Hippocampal formation (tissue), 2 donors: ENCODE measurements at places on chromosomes 16 and 17.

DNA sequence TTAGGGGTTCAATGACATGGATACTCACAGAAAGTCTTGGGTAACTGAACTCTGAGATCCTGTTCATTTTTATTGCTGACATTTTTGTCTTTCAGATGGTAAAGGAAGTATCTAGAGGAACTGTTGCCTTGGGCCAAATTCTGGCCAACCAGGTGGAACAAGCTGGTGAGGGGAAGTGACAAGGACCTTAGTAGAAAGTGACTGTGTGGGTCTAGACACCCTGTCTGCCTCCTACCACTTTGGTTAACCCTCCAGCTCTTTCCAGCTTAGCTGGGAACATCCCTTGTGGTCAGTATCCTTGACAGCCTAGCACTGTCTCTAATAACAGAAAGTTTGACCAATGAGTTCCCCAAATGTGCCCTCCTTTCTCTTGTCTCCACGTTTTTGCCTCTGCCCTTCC is 28.8 kb upstream of the PRKCB start:
- DNase-seq: peak; percentile 5

DNA sequence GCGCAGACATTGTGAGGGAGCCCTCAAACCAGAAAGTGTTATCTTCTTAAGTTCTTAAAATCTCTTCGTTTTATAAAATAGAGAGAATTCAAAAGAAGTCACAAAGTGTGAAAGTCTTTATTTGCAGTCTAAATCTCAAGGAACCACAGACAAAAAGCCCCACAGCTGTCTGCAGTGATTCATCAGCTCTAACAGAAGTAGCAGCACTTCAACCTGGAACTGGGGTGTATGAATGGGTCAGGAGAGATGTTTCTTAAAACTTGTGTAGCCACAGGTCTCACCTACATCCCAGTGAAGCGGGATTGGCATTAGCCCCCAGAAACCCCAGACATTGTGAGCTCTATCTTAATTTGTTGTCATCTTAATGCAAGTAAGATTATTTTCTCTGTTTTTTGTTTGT is 61.1 kb downstream of the CDYL2 start:
- no peak for DNase-seq

DNA sequence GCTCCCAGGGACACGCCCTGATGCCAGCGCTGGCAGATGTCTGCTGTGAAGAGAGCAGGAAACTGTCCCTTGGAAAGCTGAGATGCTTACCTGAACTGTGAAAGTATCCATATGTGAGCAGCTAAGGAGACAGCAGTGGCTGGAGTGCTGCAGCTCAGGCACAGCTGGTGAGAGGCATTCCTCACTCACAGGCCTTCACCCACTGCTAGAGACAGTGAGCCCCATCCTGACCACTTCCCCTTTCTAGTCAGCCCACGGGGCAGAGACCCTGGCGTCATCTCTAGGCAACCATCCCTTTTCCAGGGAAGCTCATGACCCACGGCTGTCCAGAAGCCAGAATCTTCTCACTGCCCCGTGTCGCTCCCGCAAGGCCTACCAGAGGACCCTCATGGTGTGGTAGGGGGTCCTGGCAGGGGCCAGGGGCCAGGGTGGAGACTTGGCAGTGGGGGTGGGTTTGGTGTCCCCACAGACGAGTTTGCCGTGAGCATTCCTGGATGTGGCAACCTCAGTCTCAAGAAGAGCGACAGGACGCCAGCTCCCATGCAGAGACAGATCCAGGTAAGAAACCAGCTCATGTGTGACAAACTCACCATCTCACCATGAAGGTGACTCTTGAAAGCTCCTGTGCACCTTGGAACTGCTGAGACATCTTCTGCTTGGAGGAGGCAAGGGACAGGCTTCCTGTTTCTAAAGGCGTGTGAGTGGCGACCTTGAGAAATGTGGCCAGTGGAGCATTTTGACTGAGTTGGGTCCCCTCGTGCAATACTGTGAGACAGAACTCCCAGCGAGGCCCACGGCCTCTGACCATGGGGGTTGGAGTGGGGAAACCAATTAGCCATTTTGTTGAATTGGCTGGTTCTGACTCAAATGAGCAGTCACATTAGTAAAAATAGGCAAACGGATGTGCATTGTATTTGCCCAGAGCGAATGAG is at the start of gene SCIMP:
Gene SCIMP, minus strand, starts transcription at position 216 of the 932 bp plus-strand sequence. Its CDS starts 105 bp downstream, at position 111.
- DNase-seq: peak; percentile 19

DNA sequence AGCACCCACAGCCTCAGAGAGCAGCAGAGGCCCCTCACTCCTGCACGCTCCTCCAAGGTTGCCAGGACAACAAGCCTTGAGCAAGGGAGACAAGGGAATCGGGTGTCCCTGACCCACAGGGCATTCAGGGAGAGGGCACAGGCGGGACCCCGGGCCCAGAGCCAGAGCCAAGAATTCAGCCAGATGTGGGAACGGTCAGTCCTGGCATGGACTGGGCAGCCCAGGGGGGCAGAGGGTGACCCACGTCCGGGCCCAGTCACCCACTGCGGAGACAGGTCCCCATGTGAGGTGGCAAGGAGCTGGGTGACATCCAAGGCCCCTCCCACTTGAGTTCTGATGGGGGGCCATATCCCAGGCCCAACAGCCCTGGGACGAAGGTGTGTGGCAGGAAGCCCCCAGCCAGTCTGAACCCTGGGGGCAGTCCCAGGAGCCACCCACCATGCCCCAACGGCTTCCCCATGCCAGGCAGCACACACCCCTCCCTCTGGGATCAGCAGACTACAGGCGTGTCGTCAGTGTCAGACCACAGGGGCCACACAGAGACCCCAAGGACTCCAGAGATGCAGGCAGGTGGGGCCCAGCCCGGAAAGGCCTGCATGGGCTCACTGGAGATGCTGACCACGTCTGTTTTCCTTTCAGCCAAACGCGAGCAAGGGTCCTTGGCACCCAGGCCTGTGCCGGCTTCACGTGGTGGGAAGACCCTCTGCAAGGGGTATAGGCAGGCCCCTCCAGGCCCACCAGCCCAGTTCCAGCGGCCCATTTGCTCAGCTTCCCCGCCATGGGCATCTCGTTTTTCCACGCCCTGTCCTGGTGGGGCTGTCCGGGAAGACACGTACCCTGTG is 23.0 kb downstream of the USP6 start:
- DNase-seq: no peak

DNA sequence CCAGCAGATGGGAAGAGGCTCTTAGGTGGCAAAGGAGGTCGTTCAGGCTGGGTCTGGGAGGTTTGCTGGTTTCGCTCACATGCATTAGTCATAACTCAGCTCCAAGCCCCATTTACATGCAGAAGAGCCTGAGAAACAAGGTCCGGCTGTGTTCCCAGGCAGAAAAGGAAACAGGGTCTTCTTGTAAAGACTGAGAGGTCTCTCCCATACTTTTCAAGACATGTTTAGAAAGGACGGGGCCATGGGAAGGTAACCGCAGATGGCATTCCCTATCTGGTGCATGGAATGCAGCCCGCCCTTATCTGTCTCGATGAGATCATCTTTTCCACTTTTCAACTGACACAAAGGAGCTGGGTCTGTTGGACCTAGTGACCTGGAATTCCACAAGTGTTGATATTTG is 389.0 kb upstream of the CDH11 start:
- DNase-seq: no peak
